ENCODE measurements at places on chromosomes 1 and 21.

GRCh38 chr1:115090186-115090490 lies 835 bp upstream of the TSPAN2 start:
- DNase-seq = peak; percentile 60

DNA sequence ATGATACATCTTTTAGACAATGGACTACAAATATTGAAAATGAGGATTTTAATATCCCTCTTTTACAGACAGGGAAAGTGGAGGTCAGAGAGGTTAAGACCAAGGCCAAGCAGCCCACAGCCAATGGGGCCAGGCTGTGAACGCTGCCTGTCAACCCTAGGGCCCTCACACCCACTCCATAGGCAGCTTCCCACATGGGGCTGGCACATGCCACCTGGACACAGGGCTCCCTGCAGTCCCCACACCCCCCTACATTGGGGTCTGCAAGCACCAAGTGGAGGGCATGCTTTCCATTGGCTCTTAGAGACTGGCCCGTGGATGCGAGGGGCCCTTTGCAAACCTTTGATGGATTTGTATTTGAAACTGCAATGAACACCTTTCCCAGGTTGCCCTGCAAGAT lies 348.5 kb upstream of the VAMP3 start:
- no peak for DNase-seq

GRCh38 chr1:29504196-29504595 lies 267.9 kb downstream of the PTPRU start:
- no peak for DNase-seq

- DNase-seq = no peak
Observed at GRCh38 chr1:8813016-8813763, 4.2 kb downstream of the RERE start.

DNA sequence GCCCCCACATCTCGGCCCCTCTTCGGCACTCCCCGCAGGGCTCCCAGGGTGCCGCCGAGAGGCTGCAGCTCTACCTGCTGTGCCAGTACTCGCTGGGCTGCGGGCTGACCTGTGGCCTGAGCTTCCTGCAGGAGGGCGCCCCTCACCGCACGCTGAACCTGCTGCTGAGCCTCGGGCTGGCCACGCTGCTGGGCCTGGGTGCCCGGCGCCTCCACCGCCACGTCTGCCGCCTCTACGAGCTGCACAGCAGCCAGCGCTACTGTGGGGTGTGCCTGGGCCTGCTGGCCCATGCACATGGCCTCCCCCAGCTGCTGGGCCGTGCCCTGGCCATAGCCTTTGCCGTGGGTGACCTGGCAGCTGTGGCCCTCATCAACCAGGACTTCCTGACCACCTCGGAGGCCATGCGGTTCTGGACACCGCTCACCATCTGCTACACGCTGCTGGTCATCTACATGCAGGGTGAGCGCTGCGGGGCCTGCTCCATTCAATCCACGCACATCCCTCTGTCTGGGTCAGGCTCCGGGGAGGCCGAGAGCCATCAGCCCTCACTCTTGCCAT lies 1.9 kb downstream of the TMEM82 start:
- no peak for DNase-seq

DNA sequence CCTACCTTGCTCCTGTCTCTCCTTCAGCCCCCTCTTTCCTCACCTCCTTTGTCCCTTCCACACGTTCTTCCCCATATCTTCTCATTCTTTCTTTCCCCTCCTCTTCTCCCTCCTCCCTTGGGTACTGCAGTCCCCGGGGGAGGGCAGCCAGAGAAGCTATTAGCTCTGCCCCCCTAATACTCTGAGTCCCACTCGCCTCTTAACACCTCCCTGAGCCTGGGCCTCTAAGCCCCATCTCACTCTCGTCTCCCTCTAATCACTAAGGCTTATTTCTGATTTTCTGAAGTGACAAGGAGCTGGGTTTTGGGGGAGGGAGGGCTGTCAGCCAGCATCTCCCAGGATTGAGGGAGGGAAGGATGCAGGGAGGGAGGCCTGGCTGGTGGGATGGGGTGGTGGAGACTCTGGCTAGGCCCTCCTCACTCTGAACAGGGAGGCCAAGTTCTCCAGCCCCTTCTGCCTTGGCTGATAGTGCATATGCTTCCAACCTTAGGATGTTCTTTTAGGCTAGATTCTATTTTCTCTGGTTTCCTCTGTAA lies 25.6 kb upstream of the DMBX1 start:
- no peak for DNase-seq

DNA sequence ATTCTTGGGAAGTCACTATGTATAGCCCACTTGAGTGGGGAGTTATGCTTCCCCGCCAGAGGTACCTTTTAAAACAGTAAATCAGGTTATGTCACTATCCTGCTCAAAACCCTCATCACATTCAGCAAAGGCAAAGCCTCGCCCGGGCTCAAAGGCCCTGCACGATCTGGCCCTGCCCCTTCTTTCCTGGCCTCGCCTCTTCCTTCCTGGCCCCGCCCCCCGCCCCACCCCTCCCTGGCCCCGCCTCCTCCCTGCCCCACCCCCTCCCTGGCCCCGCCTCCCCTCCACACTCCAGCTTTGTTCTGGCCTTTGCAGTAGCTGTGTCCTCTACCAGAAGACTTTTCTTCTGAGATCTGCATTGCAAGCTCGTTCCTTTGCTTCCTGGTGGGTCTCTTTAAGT lies 6.6 kb downstream of the LDLRAD2 start:
- DNase-seq = peak; percentile 33

Measured in fibroblast of skin of right biceps (primary cell).